Stomach (tissue), 19 donors: ENCODE measurements at places on chromosomes 3 and 15.

- no peak for DNase-seq
- H3K27me3 ChIP-seq: no peaks in the 10 kb centered on the region
- H3K4me3 ChIP-seq: no peak overlapping the region
- H3K4me1 ChIP-seq: no peaks in the 10 kb centered on the region
Observed at GRCh38 chr15:95639208-95639607, 691.3 kb upstream of the NR2F2 start.

- H3K27me3 ChIP-seq: no peaks in the 10 kb centered on the region
- H3K27ac ChIP-seq: no peak overlapping the region
- H3K36me3 ChIP-seq: peaks cover 80% of the 10 kb centered on the region
- no peaks in the 10 kb centered on the region for H3K4me1 ChIP-seq
- H3K4me3 ChIP-seq: no peak overlapping the region
Observed at GRCh38 chr3:149145974-149146373, 16.5 kb downstream of the HPS3 start.

DNA sequence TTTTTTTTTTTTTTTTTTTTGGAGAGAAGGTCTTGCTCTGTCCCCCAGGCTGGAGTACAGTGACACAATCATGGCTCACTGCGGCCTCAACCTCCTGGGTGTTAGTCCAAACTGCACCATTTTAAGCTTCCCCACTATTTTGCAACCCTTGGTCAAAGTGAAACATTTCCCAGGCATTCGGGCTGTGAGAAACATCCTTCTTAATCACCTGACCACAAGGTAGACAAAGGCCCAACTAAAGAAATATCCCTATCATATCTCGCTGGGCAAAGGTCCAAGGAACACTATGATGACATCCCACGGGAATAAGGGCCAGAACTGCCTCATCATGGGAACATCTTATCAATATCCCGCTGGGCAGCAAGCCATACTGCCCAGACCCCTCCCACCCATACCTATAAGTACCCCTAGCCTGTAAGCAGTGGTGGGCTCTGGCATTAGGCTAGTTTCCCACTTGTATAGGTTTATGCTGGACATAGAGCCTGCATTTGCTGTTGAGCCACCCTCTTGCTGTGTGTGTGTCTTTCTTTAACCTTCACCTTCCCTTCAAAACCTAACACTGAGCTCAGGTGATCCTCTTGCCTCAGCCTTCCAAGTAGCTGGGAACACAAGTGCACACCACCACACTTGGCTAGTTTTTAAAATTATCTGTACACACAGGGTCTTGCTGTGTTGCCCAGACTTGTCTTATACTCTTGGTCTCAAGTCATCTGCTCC, 95.2 kb downstream of the SEMA5B start:
- DNase-seq: no peak
- H3K4me3 ChIP-seq: no peak overlapping the region
- H3K27ac ChIP-seq: no peak overlapping the region
- H3K27me3 ChIP-seq: peaks cover 24% of the 10 kb centered on the region
- H3K36me3 ChIP-seq: no peaks in the 10 kb centered on the region

DNA sequence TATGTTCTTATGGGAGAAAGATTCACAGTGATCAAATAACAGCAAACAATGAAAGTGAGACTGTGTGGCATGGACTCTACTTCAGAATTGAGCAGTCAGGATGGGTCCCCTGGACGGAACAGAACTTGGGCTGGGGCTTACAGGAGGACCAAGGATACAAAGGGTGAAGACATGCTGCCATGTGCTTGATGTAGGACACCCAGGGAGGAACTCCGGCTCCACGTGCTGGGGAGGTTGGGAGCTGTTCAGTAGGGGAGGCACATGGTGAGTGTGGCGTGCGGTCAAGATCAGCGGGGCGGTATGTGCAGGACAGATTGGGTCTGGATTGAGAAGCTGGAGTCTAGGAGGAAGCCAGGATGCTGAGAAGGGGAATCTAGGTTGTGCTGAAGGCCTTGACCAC, 32.6 kb downstream of the PPCDC start:
- H3K4me1 ChIP-seq: no peaks in the 10 kb centered on the region
- no peaks in the 10 kb centered on the region for H3K27me3 ChIP-seq
- H3K27ac ChIP-seq: no peak overlapping the region
- no peak for DNase-seq

GRCh38 chr3:135348690-135349089, 553.6 kb downstream of the EPHB1 start:
- no peak overlapping the region for H3K27ac ChIP-seq
- no peaks in the 10 kb centered on the region for H3K4me1 ChIP-seq
- no peak for DNase-seq
- H3K4me3 ChIP-seq: no peak overlapping the region
- no peaks in the 10 kb centered on the region for H3K27me3 ChIP-seq

GRCh38 chr3:135260025-135260424, 465.0 kb downstream of the EPHB1 start:
- no peaks in the 10 kb centered on the region for H3K4me1 ChIP-seq
- DNase-seq: no peak

DNA sequence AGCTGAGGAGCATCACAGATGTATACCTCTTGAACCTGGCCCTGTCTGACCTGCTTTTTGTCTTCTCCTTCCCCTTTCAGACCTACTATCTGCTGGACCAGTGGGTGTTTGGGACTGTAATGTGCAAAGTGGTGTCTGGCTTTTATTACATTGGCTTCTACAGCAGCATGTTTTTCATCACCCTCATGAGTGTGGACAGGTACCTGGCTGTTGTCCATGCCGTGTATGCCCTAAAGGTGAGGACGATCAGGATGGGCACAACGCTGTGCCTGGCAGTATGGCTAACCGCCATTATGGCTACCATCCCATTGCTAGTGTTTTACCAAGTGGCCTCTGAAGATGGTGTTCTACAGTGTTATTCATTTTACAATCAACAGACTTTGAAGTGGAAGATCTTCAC, 3.0 kb downstream of the CCR8 start:
- H3K27ac ChIP-seq: no peak overlapping the region
- H3K4me1 ChIP-seq: no peaks in the 10 kb centered on the region
- H3K36me3 ChIP-seq: no peaks in the 10 kb centered on the region
- H3K27me3 ChIP-seq: no peaks in the 10 kb centered on the region
- no peak for DNase-seq

- no peak for DNase-seq
- no peaks in the 10 kb centered on the region for H3K36me3 ChIP-seq
- peaks cover 53% of the 10 kb centered on the region for H3K4me1 ChIP-seq
- no peak overlapping the region for H3K27ac ChIP-seq
Observed at GRCh38 chr3:136952292-136952691, 5.5 kb upstream of the IL20RB start.

- no peak overlapping the region for H3K4me3 ChIP-seq
- no peak for DNase-seq
- H3K27ac ChIP-seq: no peak overlapping the region
- H3K4me1 ChIP-seq: peaks cover 22% of the 10 kb centered on the region
- H3K36me3 ChIP-seq: peaks cover 36% of the 10 kb centered on the region
Observed at GRCh38 chr3:66372681-66373350, 128.0 kb downstream of the LRIG1 start.

GRCh38 chr3:111870620-111871019, 11.6 kb downstream of the PHLDB2 start:
- H3K27me3 ChIP-seq: no peaks in the 10 kb centered on the region
- H3K4me3 ChIP-seq: no peak overlapping the region
- H3K4me1 ChIP-seq: peaks cover 4% of the 10 kb centered on the region
- H3K27ac ChIP-seq: no peak overlapping the region
- peak; percentile 26 for DNase-seq

DNA sequence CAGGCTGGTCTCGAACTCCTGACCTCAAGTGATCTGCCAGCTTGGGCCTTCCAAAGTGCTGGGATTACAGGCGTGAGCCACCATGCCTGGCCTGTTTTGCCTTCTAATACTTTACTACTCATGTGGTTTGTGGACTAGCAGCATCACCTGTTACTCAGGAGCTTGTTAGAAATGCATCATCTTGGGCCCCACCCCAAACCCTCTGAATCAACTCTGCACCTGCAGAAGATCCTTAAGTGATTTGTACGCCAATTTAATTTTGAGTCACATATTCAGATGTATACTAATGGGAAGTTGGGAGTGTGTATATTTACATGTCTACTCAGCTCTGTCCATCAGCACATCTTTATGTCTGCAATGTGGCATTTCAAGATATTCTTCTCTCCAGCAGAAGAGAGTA, 6.1 kb downstream of the TBC1D21 start:
- no peaks in the 10 kb centered on the region for H3K27me3 ChIP-seq
- no peak overlapping the region for H3K27ac ChIP-seq
- H3K36me3 ChIP-seq: no peaks in the 10 kb centered on the region
- no peaks in the 10 kb centered on the region for H3K4me1 ChIP-seq

GRCh38 chr3:87350367-87351199, 74.2 kb upstream of the POU1F1 start:
- no peak overlapping the region for H3K4me3 ChIP-seq
- no peaks in the 10 kb centered on the region for H3K36me3 ChIP-seq
- H3K27ac ChIP-seq: no peak overlapping the region
- peak; percentile 73 for DNase-seq
- no peaks in the 10 kb centered on the region for H3K27me3 ChIP-seq

- no peaks in the 10 kb centered on the region for H3K4me1 ChIP-seq
- H3K27ac ChIP-seq: no peak overlapping the region
- H3K27me3 ChIP-seq: no peaks in the 10 kb centered on the region
- H3K36me3 ChIP-seq: no peaks in the 10 kb centered on the region
Observed at GRCh38 chr3:60384341-60384740, 866.9 kb downstream of the FHIT start.

DNA sequence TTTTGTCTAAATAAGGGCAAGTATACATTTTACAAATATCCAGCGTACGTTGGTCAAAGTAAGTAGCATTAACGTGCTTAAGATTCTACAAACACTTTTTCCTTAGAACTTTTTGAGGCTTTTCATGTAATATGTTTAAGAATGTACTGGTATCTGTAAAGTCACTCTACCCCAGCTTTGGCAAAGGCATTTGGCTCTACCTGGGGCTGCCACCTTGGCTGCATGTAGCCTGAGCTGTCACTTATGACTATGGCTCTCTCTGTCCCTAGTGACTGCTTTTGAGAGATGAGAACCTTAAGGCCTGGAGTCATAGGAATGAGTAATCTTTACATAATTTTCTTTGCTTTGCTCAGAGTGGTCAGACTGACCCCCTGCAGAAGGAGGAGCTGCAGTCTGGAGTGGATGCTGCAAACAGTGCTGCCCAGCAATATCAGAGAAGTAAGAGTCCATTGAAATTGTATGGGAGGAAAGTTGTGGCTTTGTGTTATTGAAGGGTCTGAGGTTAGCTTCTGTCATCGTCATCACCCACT, 61.2 kb downstream of the IQGAP1 start:
- DNase-seq: no peak
- no peaks in the 10 kb centered on the region for H3K4me1 ChIP-seq
- H3K27me3 ChIP-seq: no peaks in the 10 kb centered on the region
- no peak overlapping the region for H3K27ac ChIP-seq

GRCh38 chr3:64943866-64944265, 256.1 kb upstream of the ADAMTS9 start:
- no peak for DNase-seq
- no peaks in the 10 kb centered on the region for H3K36me3 ChIP-seq
- no peaks in the 10 kb centered on the region for H3K4me1 ChIP-seq

DNA sequence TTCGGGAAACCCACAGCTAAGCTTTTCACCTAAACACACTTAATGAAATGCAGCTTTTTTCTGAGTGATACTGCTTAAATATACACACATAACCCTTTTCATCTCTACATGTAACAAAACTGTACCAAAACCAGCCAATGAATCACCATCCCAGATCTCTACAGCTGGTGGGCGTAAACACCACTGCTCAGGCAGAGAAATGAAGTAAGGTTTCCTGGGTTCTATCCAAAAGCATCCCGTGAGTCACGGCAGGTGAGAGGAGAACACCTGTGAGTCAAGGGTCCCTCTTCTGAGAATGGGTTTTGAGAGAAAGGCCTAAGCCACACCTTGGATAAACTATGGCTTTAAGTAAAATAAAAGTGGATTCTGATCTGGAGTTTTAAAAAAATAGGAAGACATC, 2.6 kb downstream of the CLDN1 start:
- H3K4me3 ChIP-seq: no peak overlapping the region
- H3K4me1 ChIP-seq: peaks cover 4% of the 10 kb centered on the region
- DNase-seq: no peak
- peaks cover 26% of the 10 kb centered on the region for H3K27me3 ChIP-seq
- no peaks in the 10 kb centered on the region for H3K36me3 ChIP-seq

DNA sequence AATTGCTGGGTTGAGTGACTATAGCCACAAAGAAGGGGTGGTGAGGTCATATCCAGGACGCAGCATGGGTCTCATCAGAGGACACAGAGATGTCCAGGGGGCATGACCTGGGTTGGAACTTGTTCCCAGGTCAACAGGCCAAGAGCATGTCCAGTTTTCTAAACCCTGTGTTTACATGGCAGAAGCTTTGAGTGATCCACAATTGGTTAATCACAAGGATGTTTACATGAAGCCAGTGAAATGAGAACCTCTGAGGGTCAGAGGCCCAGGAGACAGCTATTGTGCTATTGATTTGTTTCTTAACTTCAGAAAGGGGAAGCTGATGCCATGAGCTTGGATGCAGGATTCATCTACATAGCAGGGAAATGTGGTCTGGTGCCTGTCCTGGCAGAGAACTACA, 42.2 kb upstream of the TOPBP1 start:
- no peaks in the 10 kb centered on the region for H3K4me1 ChIP-seq
- no peaks in the 10 kb centered on the region for H3K27me3 ChIP-seq
- no peak for DNase-seq
- H3K4me3 ChIP-seq: no peak overlapping the region
- H3K36me3 ChIP-seq: no peaks in the 10 kb centered on the region

DNA sequence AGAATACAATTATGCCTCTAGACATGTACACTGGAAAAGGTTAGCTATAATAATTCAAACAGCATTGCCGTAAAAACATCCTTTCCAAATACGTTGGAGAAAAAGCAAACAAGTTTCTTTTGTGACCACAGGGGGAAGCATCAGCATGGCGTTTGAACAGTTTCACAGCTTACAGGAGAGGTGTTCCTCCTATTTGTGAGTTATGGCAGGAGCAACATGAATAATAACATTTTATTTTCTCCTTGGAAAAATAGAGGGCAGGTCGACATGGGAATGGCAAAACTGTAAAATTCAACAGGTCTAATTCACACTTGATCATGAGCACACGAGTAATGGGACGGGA, 39.7 kb upstream of the GADL1 start:
- H3K27me3 ChIP-seq: no peaks in the 10 kb centered on the region
- H3K4me1 ChIP-seq: no peaks in the 10 kb centered on the region
- DNase-seq: peak; percentile 77
- no peaks in the 10 kb centered on the region for H3K36me3 ChIP-seq
- H3K4me3 ChIP-seq: no peak overlapping the region

DNA sequence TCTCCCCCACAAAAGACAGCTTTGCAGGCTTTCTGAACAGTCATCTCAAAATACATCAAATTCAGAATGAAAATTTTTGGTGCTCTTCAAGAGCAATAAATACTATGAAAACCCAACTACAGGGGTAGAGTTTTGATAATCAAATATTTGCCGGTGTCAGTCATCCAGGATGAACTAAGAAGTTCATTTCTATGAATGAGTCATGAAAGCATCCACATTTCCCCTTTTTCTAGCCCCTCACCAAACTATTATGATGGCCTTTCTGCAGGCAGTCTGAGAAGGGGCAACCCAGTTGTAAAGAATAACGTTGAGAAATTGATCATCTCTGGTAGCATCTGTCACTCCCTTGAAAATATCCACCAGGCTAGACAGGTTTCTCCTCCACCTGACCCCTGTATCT, 3.1 kb upstream of the LPCAT4 start:
- no peaks in the 10 kb centered on the region for H3K36me3 ChIP-seq
- H3K27ac ChIP-seq: no peak overlapping the region
- H3K27me3 ChIP-seq: no peaks in the 10 kb centered on the region
- peaks cover 31% of the 10 kb centered on the region for H3K4me1 ChIP-seq

GRCh38 chr3:142945023-142945422, 18.5 kb downstream of the PAQR9 start:
- no peaks in the 10 kb centered on the region for H3K4me1 ChIP-seq
- DNase-seq: no peak
- H3K27ac ChIP-seq: no peak overlapping the region
- no peak overlapping the region for H3K4me3 ChIP-seq
- no peaks in the 10 kb centered on the region for H3K27me3 ChIP-seq

- H3K27me3 ChIP-seq: no peaks in the 10 kb centered on the region
- H3K36me3 ChIP-seq: peaks cover 5% of the 10 kb centered on the region
- no peak overlapping the region for H3K4me3 ChIP-seq
Observed at GRCh38 chr3:73605412-73605811, 19.3 kb downstream of the PDZRN3 start.
